ENCODE measurements at places on chromosomes 4 and X.

GRCh38 chr4:98536631-98537030 lies 121.8 kb downstream of the TSPAN5 start:
- no peak for DNase-seq

DNA sequence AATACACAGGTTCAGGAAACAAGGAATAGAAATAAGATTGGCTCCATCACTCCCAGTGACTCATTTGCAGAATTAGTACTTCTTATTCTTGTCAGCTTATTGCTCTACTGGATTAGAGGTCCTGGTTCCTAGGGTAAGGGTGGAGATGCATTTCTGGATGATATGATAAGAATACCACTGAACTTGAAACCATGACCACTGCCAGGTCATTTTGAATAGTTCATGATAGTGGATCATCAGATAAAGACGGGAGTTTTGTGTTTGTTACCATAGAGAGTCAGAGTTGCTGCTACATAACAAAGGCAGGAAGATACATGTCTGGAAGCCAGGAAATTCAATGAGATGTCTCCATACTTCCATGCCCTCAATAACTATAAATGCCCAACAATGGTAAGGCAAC lies 109.2 kb upstream of the FAT1 start:
- DNase-seq, result no peak

- DNase-seq, result no peak
These were observed 8.0 kb downstream of the CCDC110 start for GRCh38 chr4:185463541-185463940.

- no peak for DNase-seq
These were observed at the start of gene ZNF732 for GRCh38 chr4:304969-305680. Gene ZNF732, minus strand, starts transcription at chr4:305474. Its CDS starts 164 bp downstream, at chr4:305310.

DNA sequence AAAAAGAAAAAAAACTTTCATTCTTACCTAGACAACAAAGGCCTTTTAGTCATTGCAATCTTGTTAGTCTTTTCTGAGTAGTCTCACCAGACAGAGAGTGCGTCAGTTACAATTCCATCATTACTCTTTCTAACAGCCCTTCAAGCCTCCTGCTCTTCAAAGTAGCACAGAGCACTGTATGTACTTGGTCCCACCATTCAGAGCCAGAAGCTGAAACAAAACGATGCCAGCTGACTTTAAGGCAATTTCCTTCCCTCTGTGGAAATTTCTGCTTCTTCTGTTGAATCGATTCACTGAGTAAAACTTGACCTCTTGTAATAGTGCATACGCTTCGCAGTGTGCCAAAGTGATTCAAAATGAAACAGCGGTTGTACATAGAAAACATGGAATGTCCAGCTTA lies 57.7 kb upstream of the TENM3 start:
- no peak for DNase-seq
